ENCODE measurements at places on chromosomes 5 and 9. TPM values are rescaled to one million over a fixed set of nuclear protein-coding genes. Genes with fewer than 3 reads are reported as not detected.

Gene LOX
- total RNA-seq = 2.1 TPM

Gene GHR
- total RNA-seq = 76.6 TPM

Gene AK8
- not detected for total RNA-seq

Gene CDH12
- not detected for total RNA-seq

Gene CHSY3
- total RNA-seq = 0.83 TPM

Gene BDP1
- 8.2 TPM for total RNA-seq

Gene LRRC8A
- 11.0 TPM for total RNA-seq

All from left lobe of liver (tissue), 2 donors.